Fibroblast of skin of back (primary cell): ENCODE measurements at places on chromosomes 11 and 22.

DNA sequence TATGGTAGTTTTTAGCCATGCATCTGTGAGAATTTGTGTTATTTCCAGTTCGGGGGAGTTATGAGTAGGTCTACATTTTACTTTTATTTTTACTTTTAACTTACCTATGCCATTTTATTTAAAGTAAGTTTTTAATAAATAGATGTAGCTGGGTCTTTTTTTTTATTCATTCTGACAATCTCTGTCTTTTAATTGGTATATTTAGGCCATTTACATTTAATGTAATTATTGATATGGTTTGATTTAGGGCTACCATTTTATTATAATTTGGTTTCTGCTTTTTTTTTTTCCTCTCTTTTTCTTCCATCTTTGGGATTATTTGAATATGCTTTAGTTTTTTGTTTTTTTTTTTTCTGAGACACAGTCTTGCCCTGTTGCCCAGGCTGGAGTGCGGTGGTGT lies 1.9 kb downstream of the SWAP70 start:
- DNase-seq = no peak

DNA sequence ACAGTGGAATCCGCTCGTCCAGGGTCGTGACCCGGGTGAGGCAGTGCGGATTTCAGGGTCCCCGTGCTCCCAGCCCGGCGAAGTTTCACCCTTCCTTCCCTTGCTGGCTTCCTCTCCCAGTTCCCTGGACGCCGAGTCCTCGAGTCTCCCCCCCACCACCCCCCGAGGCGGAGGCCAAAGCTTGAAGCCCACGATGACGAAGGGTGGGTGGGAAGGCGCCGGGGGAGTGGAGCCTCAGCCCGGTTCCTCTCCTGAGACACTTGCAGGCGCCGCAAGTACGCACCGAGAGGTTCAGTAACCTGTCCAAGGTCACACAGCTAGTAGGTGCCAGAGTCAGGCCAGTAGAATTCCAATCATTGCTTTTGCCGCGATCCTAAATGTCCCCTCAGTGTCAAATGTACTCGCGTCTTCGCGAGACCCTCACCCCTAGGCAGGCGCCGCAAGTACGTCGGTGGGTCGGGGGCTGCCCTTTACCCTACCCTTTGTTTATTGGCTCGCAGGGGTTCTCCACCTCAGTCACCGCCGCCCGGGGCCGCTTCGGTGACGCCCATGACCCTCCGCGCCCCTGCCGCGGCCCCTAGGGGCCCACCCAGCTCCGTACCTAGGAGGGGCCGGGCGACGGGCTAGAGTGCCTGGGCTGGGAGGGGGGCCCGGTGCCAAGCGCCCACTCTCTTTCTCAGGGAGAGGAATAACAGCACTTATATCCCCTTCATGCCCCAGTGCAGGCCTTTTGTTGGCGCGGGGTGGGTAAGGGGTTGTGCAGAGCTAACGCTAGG lies 5.7 kb upstream of the CHRM1 start:
- no peak for DNase-seq

GRCh38 chr11:133904818-133905515 lies 51.8 kb downstream of the IGSF9B start:
- DNase-seq = no peak

- DNase-seq = no peak
Measured at GRCh38 chr11:90133560-90134477, 644 bp upstream of the NAALAD2 start.

- DNase-seq = no peak
Measured at GRCh38 chr22:19168088-19168890, 10.2 kb downstream of the SLC25A1 start.

- DNase-seq = no peak
Measured at GRCh38 chr22:19599626-19600243, 75.5 kb upstream of the CLDN5 start.

GRCh38 chr22:37276776-37277175 lies 5.5 kb upstream of the CYTH4 start:
- DNase-seq = no peak

GRCh38 chr11:3893311-3893710 lies 37.8 kb downstream of the STIM1 start:
- DNase-seq = no peak

GRCh38 chr11:44840521-44841251 lies 110.0 kb downstream of the TP53I11 start:
- no peak for DNase-seq

DNA sequence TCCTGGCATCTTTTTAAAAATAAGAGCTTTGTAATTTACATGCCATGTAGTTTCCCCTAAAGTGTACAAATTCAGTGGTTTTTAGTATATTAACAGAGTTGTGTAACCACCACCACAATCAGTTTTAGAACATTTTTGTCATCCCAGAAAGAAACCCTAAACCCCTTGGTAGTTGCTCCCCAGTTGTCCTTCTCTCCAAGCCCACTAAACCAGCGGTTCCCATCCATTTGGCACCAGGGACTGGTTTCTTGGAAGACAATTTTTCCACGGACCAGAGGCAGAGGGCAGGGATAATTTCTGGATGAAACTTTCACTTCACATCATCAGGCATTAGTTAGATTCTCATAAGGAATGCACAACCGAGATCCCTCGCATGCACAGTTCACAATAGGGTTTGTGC lies 22.6 kb downstream of the CABIN1 start:
- no peak for DNase-seq

GRCh38 chr11:67055812-67056211 lies 835 bp upstream of the RHOD start:
- DNase-seq = no peak

GRCh38 chr11:28702871-28703270 lies 594.7 kb downstream of the METTL15 start:
- DNase-seq = no peak

- no peak for DNase-seq
Measured at GRCh38 chr11:111166598-111166997, 78.9 kb upstream of the POU2AF2 start.
